ENCODE measurements at places on chromosomes 16 and 17.

- DNase-seq = no peak
Observed at GRCh38 chr17:75396796-75397195, 8.7 kb downstream of the GRB2 start.

DNA sequence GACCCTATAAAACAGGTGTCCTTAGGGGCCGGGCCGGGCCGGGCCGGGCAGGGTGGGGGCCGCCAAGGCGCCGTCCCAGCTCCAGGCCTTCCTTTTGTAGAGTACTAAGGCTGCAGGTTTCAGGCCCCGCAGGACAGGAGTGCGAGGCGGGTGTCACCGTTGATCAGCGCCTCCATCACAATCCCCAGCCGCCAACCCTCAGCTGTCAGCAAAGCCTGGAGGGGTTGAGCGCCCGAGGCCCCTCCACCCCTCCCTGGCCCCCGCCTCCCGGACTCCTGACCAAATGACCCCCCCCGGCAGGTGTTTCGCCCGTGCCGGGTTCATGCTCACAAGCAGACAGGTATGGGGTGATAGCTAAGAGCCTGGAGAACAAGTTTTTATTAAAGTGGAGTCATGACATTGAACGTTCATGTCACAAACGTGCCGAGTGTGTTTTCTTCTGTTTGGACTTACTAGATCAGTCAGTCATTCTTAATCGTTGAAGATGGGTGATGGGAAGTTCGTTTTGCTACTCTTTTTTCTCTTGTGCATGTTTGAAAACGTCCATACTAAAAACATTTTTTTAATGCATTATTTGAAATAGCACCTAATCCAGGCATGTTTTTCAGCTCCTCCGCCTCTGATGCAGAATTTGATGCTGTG lies 534 bp downstream of the ARL2BP start:
- DNase-seq = peak; percentile 64

DNA sequence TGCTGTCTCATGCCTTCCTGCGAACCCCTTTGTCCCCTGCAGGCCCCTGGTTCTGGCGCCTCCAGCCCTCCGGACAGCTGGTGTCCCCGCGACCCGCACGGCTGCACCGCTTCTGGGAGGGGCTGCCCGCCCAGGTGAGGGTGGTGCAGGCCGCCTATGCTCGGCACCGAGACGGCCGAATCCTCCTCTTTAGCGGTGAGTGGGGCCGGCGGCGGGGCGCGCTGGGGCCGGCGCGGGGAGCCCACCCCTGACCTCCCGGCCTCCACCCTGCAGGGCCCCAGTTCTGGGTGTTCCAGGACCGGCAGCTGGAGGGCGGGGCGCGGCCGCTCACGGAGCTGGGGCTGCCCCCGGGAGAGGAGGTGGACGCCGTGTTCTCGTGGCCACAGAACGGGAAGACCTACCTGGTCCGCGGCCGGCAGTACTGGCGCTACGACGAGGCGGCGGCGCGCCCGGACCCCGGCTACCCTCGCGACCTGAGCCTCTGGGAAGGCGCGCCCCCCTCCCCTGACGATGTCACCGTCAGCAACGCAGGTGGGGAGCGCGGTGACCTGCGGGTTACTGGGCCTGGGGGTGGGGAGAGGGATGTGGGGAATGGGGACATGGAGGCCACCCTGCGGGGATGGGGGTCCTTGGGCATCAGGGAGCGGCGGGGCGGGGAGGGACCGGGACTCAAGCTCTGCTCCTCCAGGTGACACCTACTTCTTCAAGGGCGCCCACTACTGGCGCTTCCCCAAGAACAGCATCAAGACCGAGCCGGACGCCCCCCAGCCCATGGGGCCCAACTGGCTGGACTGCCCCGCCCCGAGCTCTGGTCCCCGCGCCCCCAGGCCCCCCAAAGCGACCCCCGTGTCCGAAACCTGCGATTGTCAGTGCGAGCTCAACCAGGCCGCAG lies 7.1 kb upstream of the IL32 start:
- DNase-seq = peak; percentile 74

GRCh38 chr17:78665952-78666920 lies 89.0 kb upstream of the DNAH17 start:
- DNase-seq = no peak

DNA sequence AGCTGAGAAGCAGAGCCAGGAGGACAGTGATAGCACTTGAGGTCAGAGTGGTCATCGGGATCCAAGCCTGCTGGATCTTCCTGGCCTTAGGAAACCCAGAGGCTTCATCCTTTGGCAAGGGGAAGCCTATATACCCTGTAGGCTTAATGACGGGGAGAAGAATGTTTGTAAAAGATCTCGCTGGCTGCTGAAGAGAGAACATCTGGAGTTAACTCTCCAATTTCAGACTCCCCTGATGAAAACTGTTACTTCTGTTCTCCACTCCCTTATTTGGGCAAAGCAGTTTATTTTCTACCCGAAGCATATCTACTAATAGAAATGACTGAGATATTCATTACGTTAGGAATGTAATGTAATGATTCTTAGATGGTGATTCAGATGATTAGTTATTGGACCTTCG lies 487.0 kb downstream of the CDH13 start:
- no peak for DNase-seq

DNA sequence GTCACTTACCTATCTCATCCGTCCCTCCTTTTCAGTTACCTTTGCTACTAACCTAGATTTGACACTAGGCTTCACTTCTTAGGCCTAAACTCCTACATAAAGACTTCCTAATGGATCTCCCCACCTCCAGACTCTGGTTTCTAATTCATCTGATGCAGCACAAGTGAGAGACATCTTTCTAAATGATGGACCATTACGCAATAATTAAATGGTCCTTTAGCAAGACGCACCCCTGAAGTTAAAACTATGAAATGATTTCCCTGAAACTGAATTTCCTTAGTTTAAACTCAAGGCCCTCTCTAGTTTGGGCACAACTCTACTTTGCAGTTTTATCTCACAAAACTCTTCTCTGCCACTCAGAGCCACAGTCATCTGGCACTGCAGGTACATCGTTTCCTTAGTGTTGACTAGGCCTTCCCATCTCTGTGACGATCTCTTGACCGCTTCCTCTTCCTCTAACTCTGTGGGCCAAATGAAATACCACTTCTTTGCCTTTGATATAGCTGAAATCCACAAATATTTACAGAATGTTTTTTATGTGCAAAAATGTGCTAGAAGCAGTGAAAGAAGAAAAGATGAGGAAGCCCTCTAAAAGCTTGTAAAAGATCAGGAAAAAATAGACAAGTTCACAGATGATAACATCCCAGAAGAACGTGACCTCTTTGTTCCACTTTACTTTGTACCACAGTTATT lies 3.3 kb downstream of the SYNRG start:
- no peak for DNase-seq

DNA sequence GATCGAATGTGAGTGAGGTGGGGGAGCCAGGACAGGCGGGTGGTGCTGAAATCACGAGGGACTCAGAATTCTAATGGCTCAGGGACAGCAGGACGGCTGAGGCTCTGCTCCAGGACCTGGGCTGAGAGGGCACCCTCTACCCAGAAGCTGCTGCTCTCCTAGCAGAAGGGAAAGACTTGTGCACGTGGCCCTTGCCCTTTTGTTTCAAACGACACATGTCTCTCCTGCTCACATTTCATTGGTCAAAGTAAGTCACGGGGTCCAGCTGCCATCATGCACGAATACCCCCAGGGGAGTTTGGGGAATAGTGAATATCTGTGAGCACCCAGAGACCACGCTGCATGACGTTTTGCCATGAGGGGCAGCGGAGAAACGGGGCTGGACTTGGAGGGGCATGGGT lies 73.2 kb downstream of the RTN4RL1 start:
- no peak for DNase-seq

GRCh38 chr17:80116921-80117380 lies 15.6 kb downstream of the GAA start:
- no peak for DNase-seq

DNA sequence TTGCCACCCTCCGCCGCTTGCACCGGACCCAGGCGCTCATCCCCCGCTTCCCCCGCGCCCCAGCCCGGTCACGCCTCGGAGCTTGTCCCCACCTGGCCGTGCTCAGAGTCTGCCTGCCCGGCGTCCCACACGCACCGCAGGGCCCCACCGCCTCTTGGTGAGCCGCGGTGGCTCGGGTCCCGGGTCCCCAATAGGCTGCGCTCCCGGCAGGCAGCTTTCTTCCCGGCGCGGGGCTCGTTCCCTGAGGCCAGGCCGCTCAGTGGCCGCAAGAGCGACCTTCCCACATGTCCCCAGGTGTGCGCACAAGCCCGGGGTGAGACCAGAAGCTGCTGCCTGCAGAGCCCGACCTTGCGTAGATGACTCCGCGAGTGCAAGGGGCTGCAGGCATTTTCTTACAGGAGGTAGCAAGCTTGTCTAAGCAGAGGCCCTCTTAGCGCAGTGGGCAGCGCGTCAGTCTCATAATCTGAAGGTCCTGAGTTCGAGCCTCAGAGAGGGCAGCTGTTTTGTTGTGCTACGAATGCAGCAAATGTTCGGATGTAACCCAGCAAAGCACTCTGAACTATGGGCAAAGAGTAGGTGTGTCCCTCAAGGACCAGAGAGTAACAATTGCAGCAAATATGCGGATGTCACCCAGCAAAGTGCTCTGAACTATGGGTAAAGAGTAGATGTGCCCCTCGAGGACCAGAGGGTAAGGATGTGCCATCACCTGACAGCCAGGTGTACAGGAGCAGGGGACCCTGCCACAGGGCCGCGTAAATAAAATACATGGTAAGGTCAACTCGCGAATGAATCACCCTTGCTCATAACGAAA lies 15.6 kb downstream of the TLE7 start:
- peak; percentile 89 for DNase-seq

DNA sequence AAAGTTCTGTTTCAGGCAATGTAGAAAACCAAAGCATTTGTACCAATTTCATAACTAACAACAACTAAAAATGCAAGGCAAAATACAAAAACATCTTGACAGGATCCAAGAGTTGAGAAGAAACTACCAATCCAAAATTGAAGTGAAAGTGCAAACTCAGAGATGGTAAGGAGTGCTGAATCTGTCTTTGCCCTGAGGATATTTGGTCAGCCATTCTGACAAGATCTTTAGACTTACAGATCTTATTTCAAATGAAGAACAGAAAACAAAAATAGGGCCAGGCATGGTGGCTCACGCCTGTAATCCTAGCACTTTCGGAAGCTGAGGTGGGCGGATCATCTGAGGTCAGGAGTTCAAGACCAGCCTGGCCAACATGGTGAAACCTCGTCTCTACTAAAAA lies 412.8 kb downstream of the ZFHX3 start:
- DNase-seq = no peak

GRCh38 chr16:85847681-85848601 lies 48.4 kb downstream of the COX4I1 start:
- no peak for DNase-seq

DNA sequence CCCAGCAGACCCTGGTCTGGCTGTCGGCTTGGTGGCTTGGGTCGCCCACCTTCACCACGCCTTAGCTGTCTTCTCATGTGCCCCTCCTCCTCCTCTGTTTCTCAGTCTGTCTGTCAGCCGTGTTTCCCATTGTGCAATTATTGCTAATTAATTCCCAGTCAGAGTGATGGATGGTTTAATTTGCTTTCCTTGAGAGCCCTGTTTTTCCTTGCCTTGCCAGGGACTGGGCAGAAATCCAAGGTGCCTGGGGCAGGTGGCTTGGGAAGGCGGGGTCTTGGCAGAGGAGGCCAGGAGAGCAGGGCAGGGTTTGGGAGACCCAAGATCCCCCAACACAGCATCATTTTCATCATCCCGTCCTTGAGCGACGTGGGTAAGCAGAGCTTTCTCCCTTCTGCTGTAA lies 21.3 kb downstream of the NECAB2 start:
- DNase-seq = peak; percentile 36

- peak; percentile 47 for DNase-seq
Observed at GRCh38 chr17:49707246-49707607, 537 bp downstream of the SLC35B1 start.

DNA sequence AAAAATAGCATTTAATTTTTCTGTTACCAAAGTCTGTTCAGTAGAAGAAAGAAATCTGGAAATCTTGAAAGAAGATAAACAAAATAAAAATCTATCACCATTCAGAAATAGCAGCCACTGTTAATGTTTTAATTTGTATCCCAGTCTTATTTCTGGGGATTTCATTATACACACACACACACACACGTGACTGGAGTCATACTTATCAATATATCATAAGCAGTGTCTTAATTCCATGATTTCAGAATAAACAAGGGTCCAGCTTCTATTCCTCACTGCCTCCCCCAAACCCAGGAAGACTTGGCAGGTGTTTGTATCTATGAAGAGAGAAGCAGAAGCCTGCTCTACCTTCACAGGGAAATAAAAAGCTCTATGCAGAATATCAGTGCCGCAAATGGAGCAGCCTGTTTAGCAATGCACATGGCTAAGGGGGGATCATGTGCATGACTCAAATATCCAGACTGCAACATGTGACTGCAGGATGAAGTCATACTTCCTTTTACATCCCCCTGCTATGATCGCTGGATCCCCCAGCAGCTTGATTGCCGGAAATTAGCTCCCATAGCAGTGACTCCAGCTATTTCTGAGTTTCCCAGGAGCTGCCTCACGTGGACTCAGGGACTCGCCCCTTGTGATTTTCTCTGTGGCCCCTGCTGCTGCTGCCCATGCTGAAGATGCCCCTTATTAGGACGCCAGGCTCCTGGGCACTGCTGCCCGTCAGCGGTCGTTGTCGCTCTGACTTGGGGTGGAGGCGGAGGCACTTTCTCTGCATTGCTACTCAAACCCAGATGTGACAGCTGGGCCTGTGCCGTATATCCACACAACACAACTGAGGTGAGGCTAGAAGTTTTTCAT lies 341.0 kb downstream of the CPPED1 start:
- DNase-seq = no peak

GRCh38 chr17:73598212-73598611 lies 46.0 kb downstream of the SDK2 start:
- DNase-seq = no peak

- DNase-seq = no peak
Observed at GRCh38 chr17:3886776-3887175, 6.1 kb downstream of the CAMKK1 start.
